ENCODE measurements at places on chromosomes 5 and 9. TPM values are rescaled to one million over a fixed set of nuclear protein-coding genes. Genes with fewer than 3 reads are reported as not detected.

CMYA5 gene
- 0.21 TPM for total RNA-seq

FGF1 gene
- not detected for total RNA-seq

CXCL14 gene
- not detected for total RNA-seq

SLC4A9 gene
- 0.10 TPM for total RNA-seq

ADAMTS12 gene
- under 0.01 TPM for total RNA-seq

CNTNAP3 gene
- total RNA-seq = 0.10 TPM

ADAMTSL2 gene
- 0.10 TPM for total RNA-seq

TMEM232 gene
- 2.7 TPM for total RNA-seq

CCL19 gene
- not detected for total RNA-seq

NFIB gene
- 0.42 TPM for total RNA-seq

HCN1 gene
- total RNA-seq = not detected

HTR1A gene
- total RNA-seq = not detected

SPATA31E1 gene
- not detected for total RNA-seq

PRUNE2 gene
- 0.31 TPM for total RNA-seq

CCNJL gene
- 0.94 TPM for total RNA-seq

GABBR2 gene
- under 0.01 TPM for total RNA-seq

DBH gene
- 0.10 TPM for total RNA-seq

MARVELD2 gene
- total RNA-seq = 0.10 TPM

CDH6 gene
- not detected for total RNA-seq

PRKACG gene
- total RNA-seq = not detected

C9orf78 gene
- total RNA-seq = 169 TPM
